ENCODE measurements at places on chromosomes 7 and 10.
A peak's percentile ranks its signal among the peaks of the same experiment; 100 is the strongest.

GRCh38 chr10:13961097-13961496, 369.6 kb downstream of the FRMD4A start:
- peak; percentile 93 for DNase-seq

DNA sequence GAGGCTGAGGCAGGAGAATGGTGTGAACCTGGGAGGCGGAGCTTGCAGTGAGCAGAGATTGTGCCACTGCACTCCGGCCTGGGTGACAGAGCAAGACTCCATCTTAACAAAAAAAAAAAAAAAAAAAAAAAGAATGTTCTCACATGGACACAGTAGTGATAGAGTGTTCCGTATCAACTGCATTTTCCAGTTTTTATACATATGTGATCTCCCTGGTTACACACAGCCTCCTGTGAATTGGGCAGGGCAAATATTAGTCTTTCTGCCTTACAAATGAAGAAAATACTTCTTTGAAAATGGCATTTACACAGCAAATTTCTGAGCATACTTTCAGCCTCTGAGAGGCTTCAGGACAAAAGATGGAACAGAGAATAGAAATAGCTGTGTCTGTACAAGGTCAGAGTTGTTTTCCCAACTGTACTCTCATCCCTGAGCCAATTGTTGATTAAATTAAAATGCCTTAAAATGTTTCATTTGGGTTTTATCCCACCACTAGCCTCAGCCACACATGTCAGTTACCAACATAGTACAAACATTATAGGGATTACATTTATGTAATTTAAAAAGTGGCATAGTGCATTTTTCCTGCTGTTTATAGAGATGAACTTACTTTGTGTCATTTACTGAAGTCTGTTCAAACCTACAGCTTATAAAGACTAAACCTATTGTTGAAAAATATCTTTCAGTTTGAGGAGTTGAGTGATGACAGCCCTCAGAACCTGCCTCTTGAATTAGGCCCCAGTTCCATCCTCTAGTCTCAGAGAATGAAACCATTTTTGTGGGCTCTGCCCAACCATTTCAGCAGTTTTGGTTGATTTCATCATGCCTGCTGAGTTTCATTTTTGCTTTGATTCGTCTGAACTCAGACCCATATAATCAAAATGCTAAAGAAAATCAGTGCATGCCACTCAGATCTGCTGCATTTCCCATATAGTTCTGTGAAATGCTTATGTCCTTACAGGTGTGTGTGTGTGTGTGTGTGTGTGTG, 609.4 kb upstream of the C7orf33 start:
- DNase-seq: no peak

DNA sequence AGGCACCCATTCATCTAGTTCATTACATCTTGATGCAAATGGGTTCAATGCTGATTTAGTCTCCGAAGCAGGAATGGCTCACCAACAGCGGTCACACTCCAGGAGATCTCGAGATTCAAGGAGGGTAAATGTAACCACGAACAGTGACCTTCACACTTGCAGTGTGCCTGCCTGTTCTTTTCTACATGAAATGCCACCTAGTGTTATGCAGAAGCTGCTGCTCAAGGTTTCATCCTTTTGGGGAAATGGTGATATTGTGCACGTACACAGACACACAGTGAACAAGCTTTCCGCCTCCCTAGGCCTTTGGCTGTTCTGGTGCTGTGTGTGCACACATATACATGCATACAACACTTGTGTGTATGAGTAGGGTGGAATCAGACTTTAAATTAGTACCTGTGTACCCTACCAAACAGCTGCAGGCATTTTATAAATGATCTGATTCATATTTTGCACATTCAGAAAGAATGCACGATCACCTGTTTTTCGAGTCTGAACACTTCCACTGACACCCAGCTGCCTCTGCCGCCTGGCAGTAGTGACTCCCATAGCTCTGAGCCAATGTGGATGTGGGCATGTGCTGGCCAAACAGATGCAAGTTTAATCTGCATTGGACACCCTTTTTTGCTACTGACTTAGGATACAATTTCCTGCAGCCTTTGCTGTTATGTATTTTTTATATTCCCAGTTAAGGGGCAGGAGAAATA, 100.5 kb downstream of the TACC2 start:
- DNase-seq: no peak

- DNase-seq: no peak
These were observed 58.3 kb downstream of the CDHR3 start for GRCh38 chr7:106021151-106022067.

DNA sequence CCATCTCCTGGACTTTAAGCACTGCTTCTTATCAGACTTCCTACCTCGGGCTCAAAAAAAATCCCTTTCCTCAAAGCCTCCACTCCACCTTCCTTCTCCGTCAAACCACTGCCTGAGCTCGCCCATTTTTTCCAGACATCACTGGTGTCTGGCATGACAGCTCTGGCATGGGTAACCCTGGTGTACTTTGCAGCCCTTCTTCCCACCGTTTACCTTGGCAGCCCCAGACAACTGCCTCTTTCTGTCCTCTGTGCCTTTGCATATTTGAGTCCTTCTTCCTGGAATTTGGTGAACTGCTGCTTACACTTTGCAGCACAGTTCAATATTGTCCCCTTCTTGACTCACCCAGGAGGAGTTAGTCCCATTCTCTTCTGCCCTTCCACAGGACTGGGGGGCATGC, 144.6 kb upstream of the TBX20 start:
- DNase-seq: no peak

GRCh38 chr7:132777956-132778355, 201.7 kb upstream of the PLXNA4 start:
- DNase-seq: no peak

- DNase-seq: no peak
These were observed 73.8 kb downstream of the LRGUK start for GRCh38 chr7:134200970-134201369.

- DNase-seq: no peak
These were observed 68.4 kb upstream of the ITGB1 start for GRCh38 chr10:33026422-33026821.

DNA sequence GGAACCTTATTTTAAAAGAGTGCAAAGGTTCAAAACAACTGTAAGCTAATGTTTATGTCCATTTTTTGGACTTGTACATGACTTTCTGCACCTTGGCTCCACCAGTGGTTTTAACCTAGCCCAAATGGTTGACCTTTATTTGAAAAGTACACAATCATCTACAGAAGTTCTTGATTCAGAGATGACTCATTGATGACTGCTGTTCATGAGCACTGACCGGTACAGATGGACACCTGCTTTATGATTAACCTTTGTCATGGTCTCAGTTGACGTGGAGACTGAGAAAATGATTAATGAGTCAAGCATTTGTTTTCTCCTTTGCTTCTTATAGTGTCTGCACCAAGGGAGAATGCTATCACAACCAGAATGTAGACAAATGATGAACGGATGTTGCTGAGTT, 55.7 kb upstream of the PTER start:
- no peak for DNase-seq

GRCh38 chr10:45422866-45423659, 49.0 kb downstream of the ALOX5 start:
- no peak for DNase-seq

DNA sequence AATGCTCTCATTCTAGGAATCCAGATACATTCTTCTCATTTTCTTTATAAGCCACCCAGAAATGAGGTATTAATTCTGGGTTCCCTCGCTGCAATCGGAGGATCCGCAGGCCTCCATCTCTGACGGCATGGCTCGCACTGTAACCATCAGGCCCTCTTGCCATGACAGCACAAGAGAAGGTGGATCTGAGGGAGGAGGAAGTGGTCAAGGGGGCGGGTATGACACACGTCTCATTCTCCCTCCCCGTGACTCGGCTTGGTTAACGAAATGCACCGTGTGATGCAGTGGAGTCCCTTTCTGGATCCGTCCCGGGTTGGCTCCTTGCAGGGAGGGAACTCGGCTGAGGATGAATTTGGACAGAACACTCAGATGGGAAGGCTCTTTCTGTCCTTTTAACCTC, 280.2 kb downstream of the TCERG1L start:
- no peak for DNase-seq

DNA sequence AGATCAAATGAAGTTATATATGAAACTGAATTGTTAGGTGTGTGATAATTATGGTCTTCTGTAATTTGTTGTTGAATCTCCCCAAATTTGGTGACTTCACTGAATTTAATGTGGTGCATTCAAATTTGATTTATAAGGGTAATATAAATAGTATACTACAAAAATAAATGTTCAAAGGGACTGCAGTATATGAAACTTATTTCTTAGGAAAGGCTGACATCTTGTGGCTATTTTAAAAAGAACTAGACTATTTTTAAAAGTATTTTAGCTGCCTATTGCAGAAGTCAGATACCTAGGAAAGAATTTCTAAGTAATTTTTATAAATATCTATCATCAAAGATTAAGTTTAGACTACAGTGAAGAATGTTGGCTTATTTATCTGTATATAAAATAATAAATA, 36.6 kb downstream of the ATRNL1 start:
- DNase-seq: no peak

GRCh38 chr7:144489504-144489903, 86.0 kb upstream of the NOBOX start:
- no peak for DNase-seq

GRCh38 chr10:127940866-127941640, 34.1 kb downstream of the PTPRE start:
- DNase-seq: no peak

GRCh38 chr7:50166997-50167965, 74.2 kb upstream of the ZPBP start:
- no peak for DNase-seq

GRCh38 chr10:101111547-101111946, 19.6 kb upstream of the TLX1 start:
- DNase-seq: no peak

GRCh38 chr10:73096449-73097304, at the start of gene P4HA1:
Gene P4HA1, minus strand, starts transcription at chr10:73096866. Its CDS starts 21,983 bp downstream, at chr10:73074883.
- peak; percentile 81 for DNase-seq

DNA sequence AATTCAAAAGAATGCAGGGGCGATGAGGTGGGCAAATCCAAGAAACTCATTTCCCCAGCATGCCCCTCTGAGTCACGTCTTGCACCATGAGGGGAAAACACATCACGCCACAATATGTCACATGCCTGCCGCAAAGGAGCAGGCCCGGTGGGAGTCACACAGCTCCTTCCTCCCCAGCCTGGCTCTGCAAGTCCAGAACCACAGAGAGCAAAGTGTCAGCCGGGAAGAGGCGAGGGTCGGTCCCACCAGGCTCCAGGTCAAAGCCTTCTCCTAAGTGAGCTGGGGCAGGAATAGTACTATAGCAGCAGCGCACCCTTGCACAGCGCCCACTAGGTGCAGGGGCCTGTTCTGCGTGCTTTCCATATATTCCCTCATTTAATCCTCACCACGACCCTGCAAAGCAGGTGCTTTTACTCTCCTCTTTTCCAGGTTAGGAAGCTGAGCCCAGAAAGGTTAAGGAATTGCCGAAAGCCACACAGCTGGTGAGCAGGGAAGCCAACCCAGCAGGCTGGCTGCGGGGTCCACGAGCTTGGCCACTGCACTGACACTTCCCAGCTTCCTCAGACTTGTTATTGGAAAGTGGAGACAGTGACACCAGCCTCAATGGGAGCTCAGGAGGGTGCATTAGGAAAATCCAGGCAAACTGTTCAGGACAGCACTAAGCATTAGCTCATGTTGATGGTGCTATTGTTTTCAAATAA, 94.0 kb upstream of the ZMIZ1 start:
- DNase-seq: peak; percentile 49

- no peak for DNase-seq
These were observed 28.1 kb downstream of the UBN2 start for GRCh38 chr7:139259142-139259541.

- DNase-seq: peak; percentile 21
These were observed 172.7 kb downstream of the GNAI1 start for GRCh38 chr7:80307227-80307856.

DNA sequence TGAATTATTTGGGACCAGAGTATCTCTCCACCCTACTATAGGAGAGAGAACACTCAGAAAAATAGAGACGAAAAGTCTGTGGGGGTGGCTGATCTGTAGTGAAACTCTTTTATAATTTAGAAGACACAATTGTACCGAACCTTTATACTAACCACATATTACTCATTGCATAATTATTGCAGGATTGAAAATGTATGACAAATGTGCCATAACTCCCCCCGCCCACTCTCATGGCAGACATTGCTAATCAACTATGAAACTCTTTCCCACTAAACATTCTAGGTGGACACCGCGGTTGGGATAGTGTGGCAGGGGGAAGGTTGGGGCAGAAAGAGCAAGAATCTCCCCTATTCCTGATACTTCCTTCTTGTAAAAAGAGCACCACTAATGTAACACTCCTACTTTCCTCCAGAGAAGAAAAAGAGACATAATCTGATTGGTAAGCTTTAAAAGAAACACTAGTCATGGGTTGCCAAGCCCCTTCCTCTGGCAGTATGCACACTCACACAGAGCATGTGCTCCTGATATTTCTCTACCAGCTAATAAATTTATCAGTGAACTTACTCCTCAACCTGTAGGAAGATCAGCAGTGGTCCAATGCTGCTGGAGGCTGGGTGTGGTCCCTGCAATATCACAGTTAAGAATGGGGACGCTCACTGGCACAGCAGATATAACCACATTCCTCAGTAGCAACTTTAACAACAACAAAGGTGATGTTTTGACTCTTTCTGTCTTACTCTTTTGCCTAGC, 18.7 kb upstream of the ARID5B start:
- DNase-seq: no peak

Data from GM04503 (cell line).